ENCODE measurements at places on chromosomes 3 and 15. TPM values are rescaled to one million over a fixed set of nuclear protein-coding genes. Genes with fewer than 3 reads are reported as not detected.

DNA sequence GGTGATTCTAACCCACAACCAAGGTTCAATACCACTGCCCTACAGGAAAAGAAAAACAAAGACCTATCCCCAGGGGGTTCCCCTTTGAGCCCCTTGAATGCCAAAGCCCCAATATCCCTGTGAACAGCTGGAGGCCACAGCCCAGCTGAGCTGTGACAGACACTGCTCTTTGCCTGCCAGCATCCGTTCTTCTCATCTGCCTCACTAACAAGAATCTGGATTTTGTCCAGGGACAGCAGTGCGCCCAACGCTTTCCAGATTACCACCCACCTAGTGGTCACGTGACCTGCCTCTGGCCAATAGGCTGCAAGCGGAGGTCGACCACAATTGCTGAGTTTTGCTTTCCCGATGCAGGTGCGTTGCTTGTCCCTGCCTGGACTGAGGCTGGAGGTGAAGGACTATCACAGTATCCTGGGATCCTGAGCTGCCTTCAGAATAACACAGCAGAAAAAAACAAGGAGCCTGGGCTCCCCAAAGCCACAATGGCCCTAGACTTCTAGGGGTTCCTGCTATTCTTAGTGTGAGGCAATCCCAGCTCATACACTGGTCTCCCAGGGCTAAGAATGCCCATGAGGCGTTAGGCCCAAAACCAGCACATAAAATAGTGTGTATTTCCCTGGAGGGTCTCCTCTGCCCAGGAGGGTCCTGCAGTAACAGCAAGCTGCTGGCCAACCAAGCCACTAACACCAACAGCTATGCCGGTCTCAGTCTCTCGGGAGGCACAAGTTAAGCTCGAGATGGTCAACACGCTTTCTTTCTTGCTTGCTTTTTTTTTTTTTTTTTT, 13.8 kb downstream of the BDH1 start:
- no peak for DNase-seq
- peaks cover 7% of the 10 kb centered on the region for H3K4me1 ChIP-seq

- peaks cover 36% of the 10 kb centered on the region for H3K27me3 ChIP-seq
- no peak for DNase-seq
- peaks cover 6% of the 10 kb centered on the region for H3K36me3 ChIP-seq
- H3K27ac ChIP-seq, result no peak overlapping the region
- peaks cover 7% of the 10 kb centered on the region for H3K4me1 ChIP-seq
Observed at GRCh38 chr15:75718328-75718727, 5.7 kb upstream of the CSPG4 start.

DNA sequence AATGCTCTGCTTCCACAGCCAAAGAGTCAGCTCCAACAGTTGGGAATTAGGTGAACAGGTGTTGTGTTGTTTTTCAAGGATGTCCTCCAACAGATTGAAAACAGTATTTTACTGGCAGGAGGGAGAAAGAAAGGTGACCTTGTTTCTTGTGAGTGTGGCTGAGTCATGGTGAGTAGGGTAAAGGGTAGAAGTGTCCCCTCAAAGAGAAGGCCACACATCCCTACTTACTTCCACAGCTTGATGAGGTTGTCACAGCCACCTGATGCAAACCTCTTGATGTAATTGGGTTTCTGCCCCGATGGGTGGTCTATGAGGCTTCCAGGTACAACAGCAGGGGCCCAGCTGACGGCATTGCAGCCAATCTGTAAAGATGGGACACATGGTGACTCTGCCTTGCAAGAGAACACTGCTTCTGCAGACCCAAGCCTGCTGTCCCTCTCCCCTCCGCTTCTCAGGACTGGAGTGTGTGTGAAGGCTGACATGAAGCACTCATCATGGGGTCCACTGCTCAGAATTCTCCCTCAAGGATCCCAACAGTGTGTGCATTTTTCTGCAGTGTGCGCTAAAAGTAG, 12.7 kb upstream of the GHRL start:
- peak overlapping the region; percentile 54 for H3K27ac ChIP-seq
- H3K4me1 ChIP-seq, result peaks cover 9% of the 10 kb centered on the region
- H3K4me3 ChIP-seq, result no peak overlapping the region
- H3K27me3 ChIP-seq, result no peaks in the 10 kb centered on the region
- H3K36me3 ChIP-seq, result peaks cover 8% of the 10 kb centered on the region

DNA sequence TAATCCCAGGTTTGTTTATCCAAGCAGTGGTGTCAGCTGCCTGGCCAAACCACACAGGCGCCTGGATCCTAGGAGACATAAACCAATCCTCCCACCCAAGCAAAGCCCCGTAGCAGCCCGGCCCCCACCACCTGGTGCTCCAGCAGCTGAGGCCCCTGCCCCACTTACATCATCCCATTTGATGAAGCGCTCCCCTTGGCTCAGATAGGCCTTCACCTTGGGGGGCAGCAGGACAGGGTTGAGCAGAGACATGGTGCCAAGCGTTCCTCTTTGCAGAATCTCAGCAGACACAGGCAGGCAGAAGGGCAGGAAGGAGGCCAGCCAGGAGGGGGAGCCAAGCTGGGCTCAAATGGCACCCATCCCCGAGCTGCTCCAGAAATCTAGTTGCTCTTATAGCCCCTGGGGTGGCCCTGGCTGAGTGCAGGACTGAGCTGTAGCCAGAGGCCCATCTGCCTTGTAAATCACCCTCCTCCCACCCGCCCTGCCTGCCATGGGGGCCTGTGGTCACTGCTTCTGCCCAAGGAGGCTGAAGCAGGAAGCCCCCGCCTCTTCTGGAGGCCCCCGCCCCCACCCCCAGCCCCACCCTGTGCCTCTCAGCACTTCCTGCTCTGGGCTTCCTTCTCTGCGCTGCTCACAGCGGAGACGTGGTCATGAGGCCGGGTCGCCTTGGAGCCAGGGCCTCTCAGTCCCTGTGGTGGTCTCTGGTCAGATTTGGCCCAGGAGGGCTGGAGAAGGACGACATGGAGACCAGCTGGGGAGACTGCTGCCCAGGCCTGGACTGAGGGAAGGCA, at the start of gene PLCB2:
Gene PLCB2, minus strand, starts transcription at position 515 of the 791 bp plus-strand sequence. Its CDS starts 263 bp downstream, at position 252.
- H3K27me3 ChIP-seq, result no peaks in the 10 kb centered on the region
- peaks cover 30% of the 10 kb centered on the region for H3K4me1 ChIP-seq
- DNase-seq, result peak; percentile 43
- H3K4me3 ChIP-seq, result peak within 1 kb of the TSS; percentile 95
- H3K36me3 ChIP-seq, result no peaks in the 10 kb centered on the region

GRCh38 chr15:75153087-75153486, 48.6 kb upstream of the C15orf39 start:
- H3K4me1 ChIP-seq, result peaks cover 7% of the 10 kb centered on the region
- peaks cover 5% of the 10 kb centered on the region for H3K27me3 ChIP-seq
- H3K27ac ChIP-seq, result no peak overlapping the region

GRCh38 chr15:79943820-79944219, 27.2 kb downstream of the BCL2A1 start:
- H3K27ac ChIP-seq, result no peak overlapping the region
- H3K4me1 ChIP-seq, result peaks cover 1% of the 10 kb centered on the region
- H3K27me3 ChIP-seq, result peaks cover 4% of the 10 kb centered on the region
- no peak overlapping the region for H3K4me3 ChIP-seq
- H3K36me3 ChIP-seq, result no peaks in the 10 kb centered on the region

Gene RCN2
- 16.2 TPM for total RNA-seq

Gene GOLGA6L7
- total RNA-seq, result not detected

Gene FOXB1
- total RNA-seq, result 0.21 TPM

Gene MED12L
- 1.8 TPM for total RNA-seq

Gene CCR3
- total RNA-seq, result 0.23 TPM

Gene AQR
- total RNA-seq, result 40.4 TPM

Gene HCLS1
- 292 TPM for total RNA-seq

Gene C3orf22
- total RNA-seq, result not detected

All from T-helper 17 cell (primary cell).